ENCODE measurements at places on chromosomes 3 and 15.

DNA sequence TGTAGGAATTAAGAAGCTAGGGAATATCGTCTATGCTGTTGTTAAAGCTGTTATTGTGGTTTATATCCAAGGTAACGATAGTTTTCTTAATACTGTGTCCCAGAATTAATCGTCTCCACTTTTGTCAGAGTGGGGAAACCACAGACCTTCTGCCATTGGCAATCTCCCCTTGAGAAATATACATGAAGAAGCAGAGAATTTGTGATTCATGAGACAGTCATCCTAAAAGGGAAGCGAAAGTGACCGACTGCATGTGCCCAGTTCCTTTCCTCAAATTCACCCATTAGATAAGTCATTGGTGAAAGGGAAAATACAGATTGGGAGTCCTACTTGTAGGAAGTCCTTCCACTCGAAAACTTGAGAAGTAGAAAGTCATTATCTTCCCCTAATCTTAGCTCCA lies 26.6 kb downstream of the DIPK2A start:
- DNase-seq: no peak

GRCh38 chr3:12893247-12893646 lies 51.9 kb upstream of the RPL32 start:
- no peak for DNase-seq

DNA sequence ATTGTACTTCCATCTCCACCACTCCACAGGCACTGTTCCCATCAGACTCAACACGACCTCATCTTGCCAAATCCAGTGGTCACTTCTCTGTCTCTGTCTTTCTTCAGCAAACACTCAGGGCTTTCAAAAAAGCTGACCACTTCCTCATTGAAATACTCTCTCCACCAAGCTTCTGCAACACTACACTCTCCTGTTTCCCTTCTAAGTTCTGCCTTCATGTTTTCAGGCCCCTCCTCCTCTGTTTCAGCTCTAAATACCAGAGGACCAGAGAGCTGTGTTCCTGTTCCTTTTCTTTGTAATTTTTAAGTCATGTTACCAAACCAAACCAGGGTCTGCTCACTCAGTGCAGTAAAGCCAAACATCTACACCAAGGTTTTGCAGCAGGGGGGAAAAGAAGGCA lies 33.8 kb upstream of the ACP3 start:
- DNase-seq: no peak

GRCh38 chr15:27427276-27427675 lies 456.3 kb downstream of the GABRG3 start:
- DNase-seq: no peak

- no peak for DNase-seq
Measured at GRCh38 chr3:172312001-172312400, 136.3 kb downstream of the GHSR start.

GRCh38 chr15:73482166-73482565 lies 39.2 kb downstream of the REC114 start:
- no peak for DNase-seq

DNA sequence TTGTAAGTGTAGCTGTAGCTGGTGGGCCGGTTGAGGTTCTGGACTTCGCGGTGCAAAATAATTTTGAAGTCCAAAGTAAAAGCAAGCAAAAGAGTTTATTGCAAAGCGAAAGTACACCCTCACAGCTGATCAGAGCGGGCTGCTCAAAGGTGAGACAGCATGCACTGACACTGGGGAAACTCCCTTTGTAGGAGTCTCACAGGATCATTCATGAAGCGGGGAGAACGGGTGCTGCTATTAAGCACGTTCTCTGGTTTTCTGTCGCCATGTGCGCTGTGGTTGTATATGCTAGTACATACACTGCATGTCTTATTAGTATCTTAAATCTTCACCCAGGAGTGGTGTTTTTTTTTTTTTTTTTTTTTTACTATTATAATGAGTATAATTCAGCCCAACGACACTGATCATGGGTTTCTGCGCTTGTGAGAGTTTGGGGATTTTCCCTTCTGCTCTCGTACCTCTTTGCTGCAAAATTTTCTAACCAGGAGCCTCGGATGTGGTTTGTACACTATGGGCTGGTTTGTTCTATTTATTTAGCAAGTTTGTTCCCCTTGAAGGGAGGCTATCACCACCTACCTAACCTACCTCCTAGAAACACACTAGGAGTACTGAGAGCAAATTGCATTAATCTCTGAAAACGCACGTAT lies 1.4 kb upstream of the AP4E1 start:
- peak; percentile 54 for DNase-seq

DNA sequence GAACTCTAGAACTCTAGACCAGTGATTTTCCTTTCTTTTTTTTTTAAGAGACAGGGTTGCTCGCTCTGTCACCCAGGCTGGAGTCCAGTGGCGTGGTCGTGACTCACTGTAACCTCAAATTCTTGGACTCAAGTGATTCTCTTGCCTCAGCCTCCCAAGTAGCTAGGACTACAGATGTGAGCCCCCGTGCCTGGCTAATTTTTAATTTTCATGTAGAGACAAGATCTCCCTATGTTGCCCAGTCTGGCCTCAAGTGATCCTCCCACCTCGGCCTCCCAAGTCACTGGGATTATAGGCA lies 359.6 kb downstream of the SHQ1 start:
- DNase-seq: no peak

DNA sequence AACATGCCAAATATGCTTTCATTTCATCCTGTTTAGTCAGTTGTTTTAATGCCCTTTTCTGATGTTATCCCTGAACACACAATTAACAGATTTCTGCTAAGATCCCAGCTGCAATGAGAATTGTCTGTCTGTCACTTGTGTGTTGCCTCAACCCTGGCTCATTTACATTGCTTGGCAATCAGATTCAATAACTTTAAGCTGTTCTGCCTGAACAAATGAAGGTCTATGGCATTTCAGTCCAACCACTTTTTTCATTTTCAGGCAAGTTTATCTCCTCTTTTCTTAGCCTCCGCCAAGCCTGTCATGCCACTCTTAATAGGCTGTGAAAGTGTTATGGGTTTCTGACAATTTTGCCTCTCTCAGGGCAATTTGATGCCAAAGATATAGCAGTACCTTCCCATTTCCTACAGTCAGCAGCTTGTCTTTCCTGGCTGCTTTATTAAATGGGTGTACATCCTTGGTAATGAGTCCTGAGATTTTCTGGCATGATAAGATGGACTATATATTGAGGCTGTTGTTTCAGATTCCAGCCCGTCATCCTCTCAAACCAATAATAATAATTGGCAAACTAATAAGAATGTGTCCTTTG lies 68.7 kb upstream of the ADAMTS9 start:
- no peak for DNase-seq

DNA sequence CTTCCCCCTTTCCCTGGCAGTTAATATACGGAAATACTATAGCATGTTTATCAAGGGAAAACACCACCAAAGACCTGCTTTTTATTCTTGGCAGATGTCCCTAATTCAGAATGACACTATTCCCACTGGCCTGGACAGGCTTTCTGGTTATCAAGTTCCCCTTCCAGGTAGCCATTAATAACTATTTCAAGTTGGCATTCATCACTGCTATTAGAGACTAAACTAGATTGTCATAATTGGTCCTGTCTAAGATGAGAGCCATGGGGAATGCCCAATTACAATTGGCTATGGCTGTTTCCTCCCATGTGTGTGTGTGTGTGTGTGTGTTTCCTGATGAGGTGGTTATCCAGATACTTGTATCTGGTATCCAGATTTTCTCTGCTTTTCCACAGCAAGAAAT lies 608.1 kb downstream of the SQOR start:
- DNase-seq: no peak

- DNase-seq: no peak
Measured at GRCh38 chr3:9747267-9747666, 2.5 kb upstream of the OGG1 start.

DNA sequence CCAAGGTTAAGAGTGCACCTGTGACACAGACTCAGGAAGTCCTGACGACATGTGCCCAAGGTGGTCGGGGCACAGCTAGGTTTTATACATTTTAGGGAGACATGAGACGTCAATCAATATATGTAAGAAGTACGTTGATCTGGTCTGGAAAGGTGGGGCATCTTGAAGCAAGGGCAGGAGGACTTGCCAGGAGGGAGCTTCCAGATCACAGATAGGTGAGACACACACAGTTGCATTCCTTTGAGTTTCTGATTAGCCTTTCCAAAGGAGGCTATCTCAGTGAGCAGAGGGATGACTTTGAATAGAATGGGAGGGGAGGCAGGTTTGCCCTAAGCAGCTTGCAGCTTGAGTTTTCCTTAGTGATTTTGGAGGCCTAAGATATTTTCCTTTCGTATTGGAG lies 257.4 kb downstream of the CGGBP1 start:
- no peak for DNase-seq

DNA sequence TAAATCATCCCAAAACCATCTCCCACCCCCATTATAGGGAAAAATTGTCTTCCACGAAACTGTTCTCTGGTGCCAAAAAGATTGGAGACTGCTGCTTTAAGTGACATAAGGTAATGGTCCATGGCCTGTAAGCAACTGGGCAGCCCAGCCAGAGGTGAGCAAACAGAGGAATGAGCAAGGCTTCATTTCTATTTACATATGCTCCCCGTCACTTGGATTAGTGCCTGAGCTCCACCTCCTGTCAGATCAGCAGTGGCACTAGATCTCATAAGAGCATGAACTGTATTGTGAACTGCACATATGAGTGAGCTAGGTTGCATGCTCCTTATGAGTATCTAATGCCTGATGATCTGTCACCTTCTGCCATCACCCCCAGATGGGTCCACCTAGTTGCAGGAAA lies 1159.8 kb upstream of the ALCAM start:
- no peak for DNase-seq

GRCh38 chr3:158471639-158472294 lies 99.2 kb upstream of the MLF1 start:
- no peak for DNase-seq

GRCh38 chr15:64878705-64879104 lies 33.0 kb upstream of the ANKDD1A start:
- DNase-seq: no peak

GRCh38 chr15:48868536-48868935 lies 9.4 kb upstream of the EID1 start:
- no peak for DNase-seq

DNA sequence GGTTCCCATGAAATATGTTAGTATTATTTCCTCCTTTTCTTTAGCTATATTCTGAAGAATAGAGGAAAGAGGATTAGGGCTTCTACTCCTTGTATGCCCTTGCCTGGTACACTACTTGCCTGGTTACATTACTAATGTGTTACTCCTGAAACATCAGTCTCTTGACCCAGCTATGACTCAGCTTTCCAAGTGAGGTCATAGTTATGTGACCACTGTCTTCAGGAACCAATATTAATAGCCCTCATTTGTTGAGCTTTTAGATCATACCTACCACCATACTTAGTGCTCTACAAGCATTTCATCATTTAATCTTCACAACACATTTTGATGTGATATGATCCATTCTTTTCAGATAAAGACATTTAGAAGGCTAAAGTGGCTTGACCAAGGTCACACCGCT lies 60.3 kb downstream of the CMSS1 start:
- no peak for DNase-seq

DNA sequence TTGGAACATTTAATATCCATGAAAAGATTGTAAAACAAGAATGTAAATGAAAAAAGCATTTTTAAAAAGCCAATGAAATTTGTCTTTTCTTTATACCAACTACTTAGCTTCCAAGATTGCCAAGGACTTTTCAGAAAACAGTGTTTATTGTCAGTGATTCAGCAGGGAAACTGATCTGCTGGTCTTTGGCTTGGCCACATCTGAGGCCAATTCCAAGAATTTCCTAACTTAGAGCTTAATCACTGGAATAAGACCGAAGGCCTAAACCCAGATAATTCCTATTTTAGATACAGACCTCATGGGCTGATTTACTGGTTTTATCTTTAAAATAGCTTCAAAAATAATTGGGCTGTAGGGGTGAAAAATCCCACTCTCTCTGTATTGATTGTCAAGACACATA lies 260.5 kb upstream of the RORA start:
- no peak for DNase-seq

All from stimulated activated CD4-positive, alpha-beta T cell treated with anti-CD3 and anti-CD28 coated beads, Interleukin-2, amount 100 ng/mL, for 48 hours (primary cell).